T47D (cell line): ENCODE measurements at places on chromosomes 6 and 20.

DNA sequence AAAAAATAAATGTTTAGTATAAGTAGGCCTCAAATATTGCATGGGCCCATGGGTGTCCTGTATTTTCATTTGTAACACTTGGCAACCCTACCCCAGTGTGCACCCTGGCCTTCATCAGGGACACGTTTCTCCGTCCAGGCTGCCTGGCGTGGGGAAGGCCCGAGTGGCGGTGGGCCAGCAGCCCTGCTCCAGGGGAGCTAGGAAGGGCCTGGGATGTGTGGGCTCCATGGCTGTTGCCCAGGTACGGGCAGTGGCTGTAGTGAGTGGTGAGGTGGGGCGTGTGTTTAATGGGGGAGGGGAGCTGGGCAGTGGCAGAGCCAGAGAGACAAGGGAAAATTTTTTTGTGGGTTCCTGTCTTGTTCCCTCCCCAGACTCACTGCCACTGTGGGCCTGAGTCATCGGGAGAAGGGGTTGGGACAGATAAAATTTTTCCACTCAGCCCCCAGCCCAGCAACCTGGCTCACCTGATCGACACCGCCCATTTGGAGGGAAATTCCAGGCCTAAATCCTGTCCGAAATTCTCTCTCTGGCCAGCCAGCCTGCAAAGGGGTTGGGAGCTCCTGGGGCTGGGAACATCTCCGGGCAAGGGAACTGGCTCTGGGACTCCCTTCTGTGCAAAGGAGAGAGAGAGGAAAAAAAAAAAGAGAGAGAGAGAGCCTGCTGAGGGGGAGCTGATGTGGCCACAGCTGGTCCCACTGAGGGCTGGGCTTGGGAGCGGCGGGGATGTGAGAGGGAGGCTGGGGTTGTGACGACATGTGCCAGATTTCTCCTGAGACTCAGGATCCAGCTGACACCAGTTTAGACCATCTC, 32.5 kb upstream of the VEGFA start:
- no peak for DNase-seq

GRCh38 chr20:242905-243304, 14.6 kb upstream of the DEFB132 start:
- no peak for DNase-seq

DNA sequence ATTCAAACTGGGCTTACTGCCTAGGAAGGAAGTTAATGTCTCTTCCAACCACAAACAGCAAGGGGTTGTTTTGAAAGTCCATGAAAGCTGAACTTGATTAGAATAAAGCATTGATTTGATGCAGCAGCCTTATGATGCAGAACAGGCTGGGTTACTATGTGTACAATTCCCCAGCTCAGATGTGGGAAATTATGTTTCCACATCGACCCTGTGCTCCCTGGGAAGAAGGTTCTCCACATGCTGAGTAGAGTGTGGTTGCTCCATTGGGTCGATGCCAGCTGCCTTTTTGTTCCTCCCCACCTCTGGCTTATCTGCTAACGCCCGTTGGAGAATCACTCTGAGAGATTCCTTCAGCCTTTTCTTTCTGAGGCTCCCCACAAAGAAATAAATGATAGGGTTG, 1.2 kb downstream of the MAS1L start:
- no peak for DNase-seq

DNA sequence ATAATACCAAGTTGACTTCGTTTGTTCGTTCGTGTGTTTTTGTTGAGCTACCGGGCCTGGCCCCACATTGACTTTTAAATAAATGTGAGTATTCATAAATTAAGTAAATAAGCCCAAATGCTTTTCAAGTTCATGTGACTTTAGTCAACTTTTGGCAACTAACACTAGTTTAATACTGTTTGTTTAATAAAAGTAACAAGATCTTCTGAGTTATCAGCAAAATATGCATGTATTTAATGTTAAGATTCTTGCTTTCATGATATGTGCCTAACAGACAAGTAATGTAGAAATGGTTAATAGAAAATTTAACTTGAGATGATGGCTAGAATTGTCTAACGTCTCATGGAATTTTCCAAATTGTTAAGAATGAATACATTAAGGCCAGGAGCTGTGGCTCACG, 38.7 kb upstream of the ECI2 start:
- no peak for DNase-seq

- no peak for DNase-seq
Measured at GRCh38 chr20:62618611-62619529, 23.4 kb upstream of the SLCO4A1 start.

- no peak for DNase-seq
Measured at GRCh38 chr20:53163486-53163885, 191.3 kb downstream of the TSHZ2 start.

DNA sequence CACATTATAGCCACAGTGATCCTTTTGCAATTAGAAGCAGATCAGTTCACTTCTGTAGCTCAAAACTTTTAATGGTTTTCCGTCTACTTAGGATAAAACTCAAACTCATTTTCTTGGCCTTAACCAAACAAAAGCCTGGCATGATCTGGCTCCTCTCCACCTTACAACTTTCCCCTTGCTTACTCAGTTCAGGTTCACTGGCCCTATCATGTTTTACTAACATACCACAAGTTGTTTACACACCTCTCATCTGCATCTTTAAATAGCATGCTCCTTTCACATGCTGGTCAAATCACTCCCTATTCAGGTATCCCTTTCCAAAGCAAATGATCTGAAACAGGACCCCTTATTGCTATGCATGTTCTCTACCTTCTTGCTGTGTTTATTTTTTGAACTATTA, 191.4 kb upstream of the FAM83B start:
- DNase-seq = peak; percentile 7
